Stomach (tissue), 19 donors: ENCODE measurements at places on chromosomes 7 and 10. TPM values are rescaled to one million over a fixed set of nuclear protein-coding genes. Genes with fewer than 3 reads are reported as not detected.

GRCh38 chr7:461453-462172 is 58.0 kb downstream of the PDGFA start:
- no peak for DNase-seq

DNA sequence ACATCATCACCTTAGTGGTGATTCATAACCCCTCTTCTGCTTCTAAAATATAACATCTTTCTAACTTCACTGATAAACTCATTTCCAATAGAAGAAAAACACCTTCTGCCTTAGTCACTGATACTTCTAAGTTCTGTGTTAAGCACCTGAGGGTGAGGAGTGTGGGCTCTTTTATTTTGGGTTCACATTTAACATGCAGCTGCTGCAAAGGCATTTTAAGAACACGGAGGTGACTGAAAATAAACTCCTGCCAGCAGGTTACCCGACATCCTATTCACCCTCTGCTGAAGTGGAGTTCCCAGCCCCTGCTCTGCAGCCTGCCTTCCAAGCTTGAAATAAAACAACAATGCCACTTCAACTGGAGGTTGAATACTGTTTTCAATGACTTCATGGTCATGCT is 202.9 kb upstream of the PLXNA4 start:
- no peak for DNase-seq

GRCh38 chr7:71705217-71705616 is 573.3 kb downstream of the GALNT17 start:
- no peak for DNase-seq

DNA sequence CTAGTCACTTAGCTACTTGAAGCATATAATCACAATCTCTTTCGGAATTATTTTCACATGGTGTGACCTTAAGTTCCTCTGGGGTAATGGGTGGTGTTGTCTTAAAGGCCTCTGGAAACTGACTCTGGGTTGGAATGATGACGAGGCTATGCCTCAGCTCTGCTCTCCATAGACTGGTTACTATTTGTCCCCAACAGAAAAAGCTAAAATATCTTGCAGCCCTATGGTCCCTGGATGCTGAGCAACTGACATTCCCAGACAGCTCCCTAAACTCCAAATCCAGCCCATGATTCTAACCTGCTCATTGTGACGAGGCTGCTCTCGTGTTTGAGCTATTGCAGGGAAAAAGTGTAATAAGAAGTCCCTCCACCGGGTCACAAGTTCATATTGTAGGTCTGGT is 51.6 kb downstream of the HBP1 start:
- no peak for DNase-seq

DNA sequence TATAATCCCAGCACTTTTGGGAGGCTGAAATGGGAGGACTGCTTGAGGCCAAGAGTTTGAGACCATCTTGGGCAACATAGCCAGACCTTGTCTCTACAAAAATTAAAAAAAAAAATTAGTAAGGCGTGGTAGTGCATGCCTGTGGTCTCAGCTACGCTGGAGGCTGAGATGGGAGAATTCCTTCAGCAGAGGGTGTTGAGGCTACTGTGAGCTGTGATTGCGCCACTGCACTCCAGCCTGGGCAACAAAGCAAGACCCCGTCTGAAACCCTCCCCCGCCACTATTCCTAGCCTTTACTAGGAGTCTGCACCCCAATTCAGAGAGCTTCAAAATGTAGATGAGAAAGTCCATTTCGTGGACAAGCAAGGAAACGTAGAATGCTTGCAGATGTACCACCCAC is 95.2 kb downstream of the PRPF18 start:
- no peak for DNase-seq

The ACSL5 gene
- 16.9 TPM for polyA plus RNA-seq
